Activated effector memory CD4-positive, alpha-beta T cell treated with Interleukin-2 at 50 U/mL for 16 hours (primary cell): ENCODE measurements at places on chromosomes 4 and X.

DNA sequence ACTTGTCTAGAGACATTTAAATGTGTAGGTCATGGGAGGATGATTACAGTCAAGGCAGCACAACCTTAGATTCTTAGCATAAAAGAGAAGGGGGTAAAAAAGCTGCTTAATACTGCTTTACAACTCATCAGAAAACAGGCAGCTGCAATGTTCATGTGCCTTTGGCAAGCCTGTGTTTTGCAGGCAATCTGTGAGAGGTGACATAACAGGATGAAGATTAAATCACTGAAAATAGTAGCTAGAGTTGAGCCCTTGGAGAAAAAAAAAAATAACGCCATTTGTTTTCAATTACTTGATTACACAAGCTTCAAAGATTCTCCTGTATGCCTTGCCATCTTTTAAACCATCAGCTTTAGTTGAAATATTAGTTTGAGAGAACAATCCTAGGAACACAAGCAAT, 847.6 kb upstream of the LCORL start:
- DNase-seq = no peak

DNA sequence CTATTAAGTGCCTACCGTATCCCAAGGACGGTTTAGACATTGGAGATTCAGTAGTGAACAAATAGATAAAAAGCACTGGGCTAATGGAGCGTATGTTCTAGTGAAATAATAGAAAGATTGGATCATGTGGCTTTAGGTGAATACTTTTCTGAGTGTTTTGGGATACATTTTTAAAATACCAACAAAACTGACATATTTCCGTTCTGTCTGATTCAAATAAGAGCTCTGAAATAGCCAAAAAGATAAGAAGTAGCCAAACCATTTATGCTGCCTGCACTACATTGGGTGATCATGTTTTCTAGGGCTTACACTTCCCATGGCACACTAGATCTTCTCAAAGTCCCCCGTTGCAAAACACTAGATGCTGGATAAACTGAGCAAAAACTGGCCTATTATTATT, 14.2 kb downstream of the IGFBP7 start:
- DNase-seq = no peak

- DNase-seq = no peak
Observed at GRCh38 chrX:149541521-149542047, 772 bp downstream of the EOLA1 start.

DNA sequence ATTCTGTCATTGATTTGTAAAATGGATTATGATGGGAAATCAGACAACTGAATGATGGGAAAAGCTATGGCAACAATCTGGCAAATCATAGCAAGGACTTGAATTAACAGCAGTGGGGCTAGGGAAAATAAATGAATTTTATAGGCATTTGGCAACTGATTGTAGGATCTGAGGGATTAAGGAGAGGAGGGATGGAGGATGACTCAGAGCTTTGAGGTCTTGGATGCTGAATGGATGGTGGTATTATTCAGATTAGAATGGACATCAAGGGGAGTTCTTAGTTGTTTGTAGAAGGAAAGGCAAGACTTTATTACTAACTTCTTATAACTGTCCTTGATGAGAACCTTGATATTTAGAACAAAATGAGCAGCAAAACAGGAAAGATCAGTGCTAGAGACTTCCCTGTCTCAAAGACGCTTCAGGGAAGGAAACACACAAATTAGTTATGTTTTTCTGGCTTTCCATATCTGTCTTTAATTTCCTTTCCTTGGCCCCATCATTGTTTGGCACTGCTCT, 51.4 kb upstream of the HHIP start:
- DNase-seq = no peak

GRCh38 chr4:109690690-109691410, 12.4 kb downstream of the CASP6 start:
- DNase-seq = no peak

DNA sequence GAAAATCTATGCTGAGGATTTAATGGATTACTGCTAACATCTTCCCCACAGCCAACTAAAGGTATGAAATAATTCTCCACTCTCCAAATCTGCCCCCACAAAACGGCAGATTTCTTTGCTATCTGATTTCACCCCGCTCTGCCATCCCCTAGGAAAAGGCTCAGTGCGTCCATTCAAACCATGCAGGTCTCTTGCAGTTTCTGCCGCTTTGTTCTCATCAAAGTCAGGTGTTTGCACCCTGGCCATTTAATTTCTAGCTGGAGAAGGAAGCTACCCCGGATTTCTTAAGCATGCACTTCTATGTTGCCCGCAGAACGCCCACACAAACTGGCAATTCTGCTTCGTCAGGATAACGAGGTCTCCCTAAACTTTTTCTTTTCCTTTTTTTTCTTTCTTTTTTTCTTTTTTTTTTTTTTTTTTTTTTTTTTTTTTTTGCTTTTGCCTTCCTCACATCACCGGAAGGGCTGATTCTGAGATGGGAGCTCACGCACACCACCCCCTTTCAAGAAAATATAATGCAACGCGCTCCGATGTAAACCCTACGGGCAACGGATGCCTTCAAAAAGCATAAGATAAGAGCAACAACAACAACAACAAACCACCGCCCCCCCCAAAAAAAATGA, 3.3 kb downstream of the NLGN4X start:
- DNase-seq = no peak

- no peak for DNase-seq
Observed at GRCh38 chrX:53048169-53049126, at the start of gene GPR173. Gene GPR173 (plus strand): TSS chrX:53048789. CDS start chrX:53076622, 27,833 bp downstream.

DNA sequence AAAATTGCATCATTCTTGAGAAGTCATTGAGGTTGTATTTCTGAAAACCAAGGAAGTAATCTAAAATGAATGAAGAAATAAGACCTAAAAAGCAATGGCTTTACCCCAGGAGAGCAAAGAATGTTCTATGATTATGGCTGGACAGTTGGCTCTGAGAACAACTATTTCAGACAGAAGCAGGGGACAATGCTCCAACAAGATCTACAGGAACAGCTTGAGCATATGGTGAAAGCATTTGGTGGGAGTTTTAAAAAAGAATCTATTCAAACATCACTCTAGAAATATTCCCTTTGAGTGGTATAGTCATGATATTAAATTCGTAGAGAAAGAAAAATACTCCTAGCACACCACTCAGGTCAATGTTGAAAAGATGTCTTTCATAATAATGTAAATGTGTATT, 26.7 kb downstream of the DYNLT3 start:
- no peak for DNase-seq

GRCh38 chr4:91684955-91685354, 618.8 kb upstream of the GRID2 start:
- no peak for DNase-seq

- DNase-seq = no peak
Observed at GRCh38 chr4:2946812-2947600, 16.2 kb downstream of the NOP14 start.

DNA sequence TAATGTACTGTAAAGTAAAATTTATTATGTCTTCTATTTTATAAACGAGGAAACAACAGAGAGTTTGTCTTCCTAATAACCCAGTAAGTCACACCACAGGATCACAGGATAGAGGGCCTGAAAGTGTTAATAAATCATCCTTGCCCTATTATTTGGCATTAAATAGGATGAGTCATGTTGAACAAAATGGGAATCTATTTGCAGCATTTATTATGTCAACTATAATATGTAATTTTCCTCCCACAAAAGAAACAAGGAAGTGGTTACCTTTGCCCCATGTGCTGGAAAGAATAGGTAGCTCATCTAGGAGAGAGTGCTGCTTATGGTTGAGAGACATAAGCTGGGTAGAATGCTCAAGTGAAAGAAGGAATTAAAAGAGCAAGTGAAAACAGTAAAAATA, 237.6 kb upstream of the NDST3 start:
- no peak for DNase-seq
